NCI-H187 treated with DMSO at 0.1 percent for 48 hours (cell line): ENCODE measurements at places on chromosomes 16 and 17.

GRCh38 chr16:80804526-80805383 lies at the start of gene CDYL2:
CDYL2 (minus strand) TSS chr16:80804598; CDS start chr16:80804173, 425 bp downstream.
- no peak for DNase-seq

GRCh38 chr17:15946611-15947120 lies 1.7 kb downstream of the ADORA2B start:
- DNase-seq: no peak

DNA sequence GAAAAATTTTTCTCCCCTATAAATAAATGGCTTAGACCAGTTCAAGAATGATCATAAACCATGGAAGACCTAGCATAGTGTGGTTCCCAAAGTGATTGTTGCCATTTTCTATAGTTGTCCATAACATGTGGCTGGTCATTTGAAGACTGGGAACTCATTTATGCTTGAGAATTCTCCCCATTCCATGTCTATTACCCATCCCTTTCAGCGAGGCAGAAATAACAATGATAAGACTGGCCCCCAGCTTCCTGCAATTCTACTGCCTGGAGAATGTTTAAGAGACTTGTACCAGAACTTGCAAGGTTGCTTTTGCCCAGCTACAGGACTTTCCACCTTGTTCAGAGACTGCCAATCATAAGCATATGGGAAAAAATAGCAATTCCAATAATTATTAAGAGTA lies 146.5 kb upstream of the CDH11 start:
- no peak for DNase-seq

DNA sequence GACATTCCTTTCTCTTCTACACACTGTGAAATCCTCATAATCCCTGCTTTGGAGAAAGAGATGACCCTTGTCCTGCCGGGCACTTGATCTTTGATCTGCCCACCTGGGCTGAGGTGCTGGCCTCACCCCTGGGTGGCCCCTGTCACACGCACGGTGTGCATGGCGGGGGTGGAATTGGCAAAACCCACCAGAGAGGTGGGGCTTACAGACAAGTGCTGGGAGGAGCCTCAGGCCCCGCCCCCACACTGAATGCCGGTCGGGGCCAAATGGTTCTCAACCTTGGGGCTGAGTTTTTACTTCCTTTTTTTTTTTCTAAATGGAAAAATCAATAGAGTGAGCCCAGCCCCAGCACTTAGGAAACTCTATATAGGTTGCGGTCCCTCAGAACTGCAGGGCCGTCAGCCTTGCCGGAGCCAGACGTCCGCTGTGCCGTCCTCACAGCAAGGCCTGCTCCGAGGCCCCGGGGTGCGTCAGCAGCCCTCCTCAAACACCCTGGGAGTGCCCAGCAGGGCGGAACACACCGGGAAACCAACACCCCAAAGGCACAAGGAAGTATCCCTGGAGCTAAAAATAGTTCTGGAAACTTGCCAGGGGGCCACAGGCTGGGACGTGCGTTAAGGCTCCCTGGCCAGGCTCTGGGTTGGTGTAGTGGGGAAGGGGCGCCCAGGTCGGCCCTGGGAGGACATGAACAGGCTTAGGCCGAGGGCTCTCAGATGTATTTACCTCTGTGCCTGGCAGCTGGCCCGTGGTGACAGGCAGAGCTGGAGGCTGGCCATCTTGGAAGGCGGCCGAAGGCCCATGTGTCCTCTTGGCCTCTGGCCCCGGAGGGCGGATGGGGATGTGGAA lies 11.0 kb downstream of the GPRC5C start:
- peak; percentile 38 for DNase-seq

GRCh38 chr17:71639865-71640264 lies 481.0 kb upstream of the SOX9 start:
- no peak for DNase-seq

GRCh38 chr17:48215583-48216139 lies 108.1 kb downstream of the SNX11 start:
- DNase-seq: peak; percentile 50

GRCh38 chr16:4135537-4135936 lies 19.3 kb upstream of the ADCY9 start:
- no peak for DNase-seq

DNA sequence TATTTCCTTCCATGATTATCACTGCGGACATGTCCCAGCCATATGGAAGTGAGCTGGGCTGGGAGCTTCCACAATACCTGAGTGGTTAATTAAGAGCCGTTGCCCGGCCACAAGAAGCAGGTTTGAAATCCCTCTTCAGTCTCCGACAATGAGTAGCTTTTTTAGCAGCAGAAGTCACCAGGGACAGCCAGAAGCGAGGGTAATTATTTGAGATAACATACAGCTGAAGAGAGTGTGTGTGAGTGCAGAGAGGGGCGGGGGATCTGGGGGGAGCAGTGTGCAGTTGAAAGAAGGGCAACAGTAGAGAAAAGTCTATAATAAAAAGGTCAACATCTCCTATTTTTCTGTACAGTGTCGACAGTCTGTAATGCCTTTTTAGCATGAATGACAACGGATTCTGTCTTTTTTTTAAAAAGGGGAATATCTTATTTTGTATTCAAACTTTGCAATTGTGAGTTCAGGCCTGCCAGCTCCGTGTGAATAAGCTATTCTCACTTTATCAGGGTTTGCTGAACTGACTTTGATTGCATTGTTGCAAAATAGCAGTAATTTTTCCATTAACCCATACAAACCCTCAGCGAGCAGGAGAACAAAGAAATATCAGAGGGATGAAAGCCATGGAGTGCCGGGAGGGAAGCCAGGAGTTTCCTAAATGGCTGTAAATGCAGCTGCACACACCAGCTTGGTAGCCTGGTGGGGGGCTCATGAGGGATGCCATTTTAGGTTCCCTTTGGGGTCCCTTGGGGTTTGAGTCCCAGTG lies 220.3 kb upstream of the IRX3 start:
- peak; percentile 56 for DNase-seq
